ENCODE measurements at places on chromosomes 3 and 15. TPM values are rescaled to one million over a fixed set of nuclear protein-coding genes. Genes with fewer than 3 reads are reported as not detected.

GRCh38 chr3:57393977-57394376 lies 101.5 kb upstream of the ASB14 start:
- no peaks in the 10 kb centered on the region for H3K4me1 ChIP-seq
- H3K27me3 ChIP-seq: no peaks in the 10 kb centered on the region

- no peaks in the 10 kb centered on the region for H3K27me3 ChIP-seq
- no peaks in the 10 kb centered on the region for H3K36me3 ChIP-seq
- no peak overlapping the region for H3K4me3 ChIP-seq
Observed at GRCh38 chr3:130048726-130049125, 32.9 kb upstream of the ALG1L2 start.

- peak overlapping the region; percentile 32 for H3K4me3 ChIP-seq
- no peak for DNase-seq
- H3K27ac ChIP-seq: no peak overlapping the region
- H3K36me3 ChIP-seq: no peaks in the 10 kb centered on the region
- H3K27me3 ChIP-seq: no peaks in the 10 kb centered on the region
Observed at GRCh38 chr15:78263907-78264303, 457 bp upstream of the DNAJA4 start.

DNA sequence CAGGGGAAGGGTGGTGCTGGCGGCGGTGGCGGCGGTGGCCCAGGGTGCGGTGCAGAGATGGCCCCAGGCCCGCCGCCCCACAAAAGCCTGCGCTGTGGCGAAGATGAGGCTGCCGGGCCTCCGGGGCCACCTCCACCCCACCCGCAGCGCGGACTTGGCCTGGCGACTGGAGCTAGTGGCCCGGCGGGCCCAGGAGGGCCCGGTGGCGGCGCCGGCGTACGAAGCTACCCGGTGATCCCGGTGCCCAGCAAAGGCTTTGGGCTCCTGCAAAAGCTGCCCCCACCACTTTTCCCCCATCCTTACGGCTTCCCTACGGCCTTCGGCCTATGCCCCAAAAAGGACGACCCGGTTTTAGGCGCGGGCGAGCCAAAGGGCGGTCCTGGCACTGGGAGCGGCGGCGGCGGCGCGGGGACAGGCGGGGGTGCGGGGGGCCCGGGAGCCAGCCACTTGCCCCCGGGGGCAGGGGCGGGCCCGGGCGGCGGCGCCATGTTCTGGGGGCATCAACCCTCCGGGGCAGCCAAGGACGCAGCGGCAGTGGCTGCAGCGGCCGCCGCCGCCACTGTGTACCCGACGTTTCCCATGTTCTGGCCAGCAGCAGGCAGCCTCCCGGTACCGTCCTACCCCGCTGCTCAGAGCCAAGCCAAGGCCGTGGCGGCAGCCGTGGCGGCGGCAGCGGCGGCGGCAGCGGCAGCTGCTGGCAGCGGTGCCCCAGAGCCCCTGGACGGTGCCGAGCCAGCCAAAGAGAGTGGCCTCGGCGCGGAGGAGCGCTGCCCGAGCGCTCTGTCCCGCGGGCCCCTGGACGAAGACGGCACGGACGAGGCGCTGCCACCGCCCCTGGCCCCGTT lies 1.6 kb downstream of the SKOR1 start:
- H3K4me1 ChIP-seq: peaks cover 39% of the 10 kb centered on the region
- DNase-seq: peak; percentile 69
- peaks cover 100% of the 10 kb centered on the region for H3K27me3 ChIP-seq
- H3K27ac ChIP-seq: no peak overlapping the region
- no peak overlapping the region for H3K4me3 ChIP-seq

- H3K27ac ChIP-seq: no peak overlapping the region
- DNase-seq: no peak
- H3K4me3 ChIP-seq: no peak overlapping the region
- H3K27me3 ChIP-seq: no peaks in the 10 kb centered on the region
Observed at GRCh38 chr3:138381413-138381901, 33.1 kb downstream of the MRAS start.

DNA sequence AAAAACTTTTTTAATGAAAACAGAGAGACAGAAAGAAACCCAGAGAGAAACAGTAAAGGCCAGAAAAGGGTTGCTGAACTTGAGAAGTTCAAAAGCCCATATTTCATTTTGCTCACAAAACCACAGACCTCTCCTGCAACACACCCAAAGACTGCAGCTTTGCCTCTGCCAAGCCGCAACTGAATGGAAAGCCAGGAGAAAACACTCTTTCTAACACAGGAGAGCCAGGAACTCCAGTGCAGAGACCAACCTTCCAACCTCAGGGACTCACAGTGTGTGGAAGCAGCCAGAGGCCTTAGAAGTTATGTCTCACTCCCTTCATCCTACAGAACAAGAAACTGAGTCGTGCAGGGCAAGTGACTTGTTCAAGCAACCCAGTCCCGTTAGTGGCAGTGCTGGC lies 163.1 kb upstream of the HES1 start:
- no peaks in the 10 kb centered on the region for H3K36me3 ChIP-seq
- H3K4me3 ChIP-seq: no peak overlapping the region
- H3K27ac ChIP-seq: no peak overlapping the region
- H3K4me1 ChIP-seq: peaks cover 14% of the 10 kb centered on the region
- peaks cover 5% of the 10 kb centered on the region for H3K27me3 ChIP-seq

DNA sequence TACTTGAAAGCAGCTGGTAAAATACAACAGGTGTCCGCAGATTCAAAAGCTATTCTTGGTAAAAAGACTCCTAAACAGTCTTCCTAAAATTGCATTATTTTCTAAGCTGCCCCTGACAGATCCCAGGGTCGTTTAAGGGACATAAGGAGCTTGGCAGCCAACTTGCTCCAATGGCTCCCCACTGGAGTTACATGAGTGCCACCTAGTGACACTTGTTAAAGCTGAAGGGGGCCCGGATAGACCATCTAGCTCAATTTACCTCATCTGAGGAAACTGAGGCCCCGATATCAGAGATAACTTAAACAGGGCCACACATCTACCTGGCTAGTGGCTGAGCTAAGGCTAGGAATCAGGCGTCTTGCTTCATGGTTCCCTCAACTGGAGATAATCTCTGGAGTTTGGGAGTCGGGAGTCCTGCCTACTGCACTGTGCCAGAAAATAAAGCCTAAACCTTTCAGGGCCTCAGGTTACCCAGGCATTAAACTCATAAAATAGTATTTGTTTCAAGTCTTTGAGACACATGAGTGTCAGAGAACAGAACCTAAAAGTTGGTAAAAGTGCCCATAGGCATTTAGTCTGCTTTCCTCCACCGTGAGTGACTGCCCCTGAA lies 6.5 kb upstream of the TBC1D23 start:
- no peaks in the 10 kb centered on the region for H3K4me1 ChIP-seq
- H3K36me3 ChIP-seq: no peaks in the 10 kb centered on the region
- H3K27ac ChIP-seq: no peak overlapping the region
- no peak overlapping the region for H3K4me3 ChIP-seq
- peak; percentile 58 for DNase-seq

GRCh38 chr3:177679568-177680471 lies 482.5 kb upstream of the TBL1XR1 start:
- H3K36me3 ChIP-seq: no peaks in the 10 kb centered on the region
- H3K27me3 ChIP-seq: no peaks in the 10 kb centered on the region
- no peak for DNase-seq
- no peak overlapping the region for H3K4me3 ChIP-seq

DNA sequence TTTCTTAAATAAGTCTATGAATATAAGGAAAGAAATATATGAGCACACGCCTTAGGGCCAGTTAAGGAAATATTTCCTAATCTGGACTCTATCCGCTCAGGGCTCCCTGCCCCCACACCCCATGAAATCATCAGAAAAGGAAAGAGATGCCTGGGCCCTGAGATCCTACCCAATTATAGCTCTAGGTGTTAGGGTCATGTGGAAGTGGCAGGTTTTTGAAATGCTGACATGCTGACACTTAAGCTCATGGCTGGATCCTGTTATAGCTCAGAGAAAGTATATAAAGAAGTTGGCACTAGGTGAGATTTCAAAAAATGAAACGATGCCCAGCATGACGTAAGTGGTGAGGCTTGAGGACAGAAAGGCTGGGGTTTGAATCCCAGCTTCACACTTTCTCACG lies 43.5 kb upstream of the AKAP13 start:
- DNase-seq: no peak
- H3K4me1 ChIP-seq: peaks cover 3% of the 10 kb centered on the region
- H3K27ac ChIP-seq: no peak overlapping the region
- no peaks in the 10 kb centered on the region for H3K27me3 ChIP-seq
- no peak overlapping the region for H3K4me3 ChIP-seq

DNA sequence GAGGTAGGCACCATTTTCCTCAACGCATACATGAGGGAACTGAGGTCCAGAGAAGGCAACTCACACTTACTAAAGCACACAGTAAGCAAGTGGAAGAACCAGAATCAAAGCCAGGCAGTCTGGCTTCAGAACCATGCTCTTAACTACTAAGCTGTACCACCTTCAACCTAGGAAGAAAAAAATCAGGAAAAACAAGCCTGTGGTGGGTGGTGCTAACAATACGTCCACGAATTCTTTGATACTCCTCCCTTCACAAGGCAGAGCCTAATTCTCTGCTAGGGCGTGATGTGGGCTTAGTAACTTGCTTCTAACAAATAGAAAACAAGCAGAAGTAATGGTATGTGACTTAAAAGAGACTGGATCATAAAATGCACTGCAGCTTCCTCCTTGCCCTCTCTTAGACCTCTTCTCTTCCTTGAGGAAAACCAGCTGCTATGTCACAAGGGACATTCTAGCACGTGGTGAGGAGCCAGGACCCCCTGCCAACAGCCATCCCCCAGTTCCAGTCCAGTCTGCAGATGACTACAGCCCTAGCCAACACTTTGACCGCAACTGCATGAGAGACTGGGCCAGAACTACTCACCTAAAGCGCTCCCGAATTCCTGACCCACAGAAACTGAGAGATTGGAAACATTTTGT lies 36.9 kb downstream of the HACD2 start:
- no peak overlapping the region for H3K27ac ChIP-seq
- DNase-seq: no peak
- no peaks in the 10 kb centered on the region for H3K27me3 ChIP-seq
- no peak overlapping the region for H3K4me3 ChIP-seq
- no peaks in the 10 kb centered on the region for H3K4me1 ChIP-seq
- no peaks in the 10 kb centered on the region for H3K36me3 ChIP-seq

NPTN gene
- total RNA-seq: 113 TPM

PPP1R14D gene
- not detected for total RNA-seq

MOBP gene
- 0.10 TPM for total RNA-seq

SLC22A13 gene
- total RNA-seq: 0.54 TPM

RPL14 gene
- total RNA-seq: 2,363 TPM

HIGD2B gene
- not detected for total RNA-seq

PLA2G4D gene
- 0.33 TPM for total RNA-seq

Measured in H1 (cell line).